RCC 7860 (cell line): ENCODE measurements at places on chromosomes 11 and 22.

GRCh38 chr11:95337972-95338429 lies 107.0 kb upstream of the SESN3 start:
- no peak for DNase-seq

DNA sequence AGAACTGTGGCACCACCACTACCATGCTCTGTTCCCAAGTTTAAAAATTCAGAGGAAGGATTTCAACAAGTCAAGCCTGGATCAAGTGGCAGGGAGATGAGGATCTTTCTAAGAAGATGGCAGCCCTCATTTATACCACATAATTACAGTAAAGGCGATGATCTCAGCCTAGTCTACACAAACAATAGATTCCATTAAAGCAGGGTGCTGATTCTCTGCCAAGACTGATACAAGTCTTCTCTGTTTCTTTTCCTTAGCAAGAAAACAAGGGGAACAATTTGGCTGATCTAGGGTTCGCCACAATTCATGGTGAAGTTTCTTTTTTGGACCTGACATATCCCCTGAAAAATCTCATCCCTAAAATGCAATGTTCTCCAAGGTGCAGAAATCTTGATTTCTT lies 73.9 kb downstream of the PPFIBP2 start:
- DNase-seq, result no peak

DNA sequence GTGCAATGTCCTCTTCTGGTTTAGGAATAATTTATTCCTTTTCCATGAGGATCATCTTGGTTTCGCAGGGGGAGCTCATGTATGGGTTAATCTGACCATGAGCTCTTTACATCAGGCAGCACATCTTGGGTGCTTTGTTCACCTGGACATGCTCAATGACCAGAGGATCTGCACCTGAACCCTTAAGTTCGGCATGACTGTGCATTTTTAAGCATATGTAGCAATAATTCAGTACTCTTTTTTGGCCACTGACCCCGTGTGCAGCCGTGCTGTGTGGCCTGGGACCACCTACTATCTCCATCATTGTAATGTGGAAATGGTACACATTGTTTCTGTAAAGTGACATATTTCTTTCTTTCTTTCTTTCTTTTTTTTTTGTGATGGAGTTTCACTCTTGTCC lies 62.9 kb downstream of the DEPDC5 start:
- no peak for DNase-seq

- no peak for DNase-seq
Observed at GRCh38 chr22:45413368-45414211, at the start of the genes RIBC2 and SMC1B. Gene RIBC2, plus strand, starts transcription at chr22:45413693. Its CDS starts 194 bp downstream, at chr22:45413887. Gene SMC1B, minus strand, starts transcription at chr22:45413599. Its CDS starts 32 bp downstream, at chr22:45413567.

DNA sequence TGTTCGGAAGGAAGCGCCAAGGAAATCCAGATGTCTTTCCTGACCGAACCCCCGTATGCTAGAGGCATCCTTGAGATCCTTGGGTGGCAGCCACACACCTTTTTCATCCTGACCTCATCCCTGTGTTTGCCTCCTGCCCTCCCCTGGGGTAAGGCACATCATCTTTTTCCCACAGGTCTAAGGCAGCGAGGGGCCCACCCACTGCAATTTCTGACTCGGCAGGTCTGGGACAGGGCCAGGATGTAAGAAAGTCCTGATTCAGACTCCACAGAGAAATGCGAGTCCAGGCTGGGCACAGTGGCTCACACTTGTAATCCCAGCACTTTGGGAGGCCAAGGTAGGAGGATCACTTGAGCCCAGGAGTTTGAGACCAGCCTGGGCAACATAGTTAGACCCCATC lies 10.5 kb downstream of the ZMAT5 start:
- DNase-seq, result no peak

DNA sequence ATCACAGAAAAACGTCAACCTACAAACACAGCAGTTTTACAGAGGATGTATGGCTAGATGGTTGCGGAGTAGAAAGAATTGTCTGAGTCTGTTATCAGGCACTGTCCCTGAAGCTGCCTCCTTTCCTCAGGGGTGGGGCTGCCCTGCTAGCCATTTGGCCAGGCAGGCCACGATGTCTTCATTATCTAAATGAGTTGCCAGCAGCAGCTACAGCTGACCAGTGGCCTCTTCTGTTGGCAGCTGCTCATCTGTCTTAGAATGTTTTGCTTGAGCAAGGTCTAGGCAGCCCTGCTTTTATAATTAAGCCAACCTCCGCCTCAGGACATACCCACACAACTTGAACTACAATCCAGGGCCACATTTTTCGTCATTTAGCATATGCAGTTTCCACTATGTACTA lies 17.5 kb downstream of the SLC6A5 start:
- DNase-seq, result no peak

GRCh38 chr11:3341298-3341697 lies 37.6 kb downstream of the ZNF195 start:
- DNase-seq, result no peak

- no peak for DNase-seq
Observed at GRCh38 chr11:59197991-59198390, 14.7 kb downstream of the MPEG1 start.

- no peak for DNase-seq
Observed at GRCh38 chr11:19711911-19712280, 741 bp upstream of the NAV2 start.

GRCh38 chr11:17633279-17633986 lies 85.9 kb upstream of the MYOD1 start:
- DNase-seq, result no peak

DNA sequence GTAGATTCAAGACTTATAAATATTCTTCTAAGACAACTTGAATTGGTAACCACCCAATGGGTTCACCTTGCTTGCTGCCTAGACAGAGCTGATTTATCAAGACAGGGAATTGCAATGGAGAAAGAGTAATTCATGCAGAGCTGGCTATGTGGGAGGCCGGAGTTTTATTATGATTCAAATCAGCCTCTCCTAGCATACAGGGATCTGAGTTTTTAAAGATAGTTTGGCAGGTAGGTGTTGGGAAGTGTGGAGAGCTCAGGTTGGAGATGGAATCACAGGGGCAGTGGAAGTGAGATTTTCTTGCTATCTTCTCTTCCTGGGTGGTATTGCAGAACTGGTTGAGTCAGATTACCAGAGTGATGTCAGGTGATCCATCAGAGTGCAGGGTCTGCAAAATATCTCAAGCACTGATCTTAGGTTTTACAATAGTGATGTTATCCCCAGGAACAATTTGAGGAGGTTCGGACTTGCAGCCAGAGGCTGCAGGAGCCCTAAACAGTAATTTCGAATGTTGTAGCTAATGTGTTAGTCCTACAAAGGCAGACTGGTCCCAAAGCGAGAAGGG lies 1448.6 kb upstream of the RAG2 start:
- no peak for DNase-seq

DNA sequence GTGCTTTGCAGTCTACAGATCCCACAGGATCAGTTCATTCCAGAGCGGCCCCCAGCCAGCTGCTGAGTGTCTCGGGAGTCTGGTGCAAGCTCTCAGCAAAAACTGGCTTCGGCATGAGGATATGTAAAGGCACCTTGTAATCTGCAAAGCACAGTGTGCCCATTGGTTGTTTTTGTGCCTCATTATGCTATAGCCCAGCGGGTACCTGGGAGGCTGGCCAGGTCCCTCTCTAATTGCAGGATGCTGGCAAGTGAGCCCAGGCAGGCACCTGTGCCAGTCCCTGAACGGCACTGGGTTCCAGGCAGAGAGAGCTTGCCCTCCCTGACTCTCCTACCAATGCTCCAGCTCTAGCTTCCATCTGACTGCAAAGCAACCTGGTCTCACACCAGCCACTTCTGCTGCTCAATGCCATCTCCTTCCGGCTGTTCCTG lies 128.7 kb downstream of the DSCAML1 start:
- DNase-seq, result no peak

- peak; percentile 43 for DNase-seq
Observed at GRCh38 chr22:27405672-27406388, 395.7 kb downstream of the MN1 start.

GRCh38 chr11:83545494-83546260 lies 259.5 kb upstream of the CCDC90B start:
- no peak for DNase-seq

GRCh38 chr11:38256436-38256835 lies 1658.4 kb upstream of the RAG2 start:
- no peak for DNase-seq

DNA sequence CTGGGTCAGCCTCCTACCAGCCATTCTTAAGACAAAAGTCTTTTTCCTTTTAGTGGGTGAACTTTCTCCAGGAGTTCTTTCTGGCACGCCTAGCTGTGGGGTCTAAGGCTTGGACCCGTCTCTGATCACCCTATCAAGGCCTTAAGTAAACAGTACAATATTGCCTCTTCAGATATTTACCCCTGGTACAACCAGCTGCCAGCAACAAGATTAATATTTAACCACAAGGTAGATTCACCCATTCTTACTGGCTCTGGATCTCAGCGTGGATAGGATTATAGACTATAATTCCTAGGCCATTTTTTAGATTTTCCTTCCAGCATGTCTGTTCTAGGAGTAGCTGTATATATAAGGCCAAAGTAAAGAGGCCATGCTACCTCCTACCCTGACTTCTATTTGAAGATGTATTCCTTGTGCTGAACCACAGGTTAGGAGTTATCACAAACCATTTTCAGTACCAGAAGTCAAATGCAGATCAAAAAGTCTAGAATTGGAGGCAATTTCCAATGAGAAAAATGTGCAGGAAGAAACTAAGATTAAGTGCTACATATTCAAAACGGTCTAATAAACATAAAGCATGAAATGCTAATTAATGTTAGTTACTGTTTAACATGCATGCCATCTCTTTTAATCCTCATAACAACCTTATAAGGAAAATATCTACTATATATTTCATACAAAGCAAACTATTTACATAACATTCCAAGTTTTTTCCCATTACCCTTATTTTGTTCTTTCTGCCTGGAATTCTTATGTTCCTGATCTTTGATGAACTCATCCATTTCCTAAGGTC lies 110.0 kb upstream of the SYN3 start:
- no peak for DNase-seq

DNA sequence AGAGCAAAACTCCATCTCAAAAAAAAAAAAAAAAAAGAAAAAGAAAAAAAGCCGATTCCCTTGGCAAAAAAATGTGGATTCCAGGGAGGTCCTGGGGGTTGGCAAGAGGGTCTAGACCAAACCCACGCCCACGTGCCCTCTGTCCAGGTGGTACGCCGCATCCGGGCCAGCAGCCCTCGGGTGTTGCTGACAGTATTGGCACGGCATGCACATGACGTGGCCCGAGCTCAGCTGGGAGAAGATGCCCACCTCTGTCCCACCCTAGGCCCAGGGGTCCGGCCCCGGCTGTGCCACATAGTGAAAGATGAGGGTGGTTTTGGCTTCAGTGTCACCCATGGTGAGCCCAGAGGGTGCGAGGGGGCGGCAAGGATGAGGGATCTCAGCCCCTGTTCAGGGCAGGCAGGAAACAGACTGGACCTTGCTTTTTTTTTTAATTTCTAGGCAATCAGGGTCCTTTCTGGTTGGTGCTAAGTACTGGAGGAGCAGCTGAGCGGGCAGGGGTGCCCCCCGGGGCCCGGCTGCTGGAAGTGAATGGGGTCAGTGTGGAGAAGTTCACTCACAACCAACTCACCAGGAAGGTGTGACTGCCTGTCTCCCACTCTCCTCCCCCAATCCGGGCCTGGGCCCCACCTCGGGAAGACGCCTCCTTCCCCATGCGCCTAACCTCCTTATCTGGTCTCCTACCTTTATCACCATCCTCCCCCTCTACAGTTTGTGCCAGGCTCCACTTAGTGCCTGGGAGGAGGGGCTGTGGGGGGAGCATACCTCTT lies 2.0 kb downstream of the NHERF4 start:
- no peak for DNase-seq

GRCh38 chr11:34299284-34299972 lies 58.4 kb downstream of the ABTB2 start:
- no peak for DNase-seq

DNA sequence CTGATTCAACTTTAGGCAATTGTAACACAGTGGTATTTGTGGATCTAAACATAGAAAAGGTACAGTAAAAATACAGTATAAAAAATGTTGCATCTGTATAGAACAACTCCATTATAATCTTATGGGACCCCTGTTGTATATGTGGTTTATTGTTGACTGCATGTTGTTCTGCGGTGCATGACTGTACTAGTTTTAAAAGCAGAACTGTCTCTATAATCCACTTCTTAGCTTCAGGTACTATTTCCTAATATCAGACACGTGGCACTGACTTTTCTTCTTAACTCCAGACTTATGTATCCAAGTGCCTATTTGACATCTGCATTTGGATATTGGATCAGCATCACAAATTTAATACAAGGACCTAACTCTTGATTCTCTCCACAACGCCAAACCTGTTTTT lies 41.1 kb downstream of the PACS1 start:
- no peak for DNase-seq

GRCh38 chr11:77211594-77212251 lies 83.7 kb downstream of the MYO7A start:
- no peak for DNase-seq

DNA sequence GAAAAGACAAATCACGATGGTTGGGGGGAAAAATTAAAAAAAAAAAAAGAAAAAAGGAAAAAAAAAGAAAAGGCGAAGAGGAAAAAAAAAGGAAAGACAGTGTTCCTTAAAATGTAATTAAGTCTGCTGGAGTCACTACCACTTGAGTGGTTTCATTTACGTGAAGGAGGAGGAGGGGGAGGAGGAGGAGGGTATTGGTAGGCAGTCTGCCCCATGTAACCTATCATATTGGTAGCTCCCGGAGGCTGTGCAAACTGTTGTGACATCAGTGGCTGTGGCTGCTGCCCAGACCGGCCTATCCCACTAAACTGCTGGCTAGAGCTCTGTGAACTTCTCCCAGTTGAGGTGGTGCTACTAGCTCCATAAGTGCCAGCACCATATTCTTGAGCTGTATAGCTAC lies 17.9 kb downstream of the KDELR3 start:
- DNase-seq, result no peak

DNA sequence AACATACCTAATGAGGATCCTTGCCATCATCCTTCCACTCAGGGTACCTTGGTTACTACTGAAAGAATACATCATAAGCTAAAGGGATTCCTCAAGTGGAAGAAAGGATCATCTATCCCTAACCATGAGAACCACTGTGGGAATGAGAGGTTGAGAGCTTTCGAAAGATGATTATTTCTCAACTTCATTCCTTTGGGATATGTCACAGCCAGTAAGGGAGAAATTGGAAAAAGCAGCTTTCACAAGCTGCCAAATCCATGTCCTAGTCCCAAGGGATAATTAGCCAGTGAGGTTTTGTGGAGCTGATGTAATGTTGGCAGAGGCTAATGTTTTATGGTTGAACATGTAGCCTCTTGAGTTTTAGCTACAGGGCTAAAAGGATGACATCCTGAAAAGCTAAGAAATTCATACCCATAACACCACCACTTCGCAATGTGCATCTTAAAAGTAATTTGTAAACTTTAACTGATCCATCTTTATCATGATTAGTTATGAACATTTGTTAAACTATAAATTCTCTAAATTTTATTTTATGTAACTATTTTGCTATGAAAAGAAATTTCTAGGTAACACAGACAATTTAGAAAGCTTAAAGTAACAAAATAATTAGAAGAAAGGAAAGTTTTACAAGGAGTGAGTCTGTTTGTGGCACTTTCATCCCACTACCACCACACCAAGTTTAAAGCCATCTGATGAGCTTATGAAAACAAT lies 123.9 kb downstream of the MRTFA start:
- DNase-seq, result peak; percentile 95

GRCh38 chr11:71062199-71062598 lies 190.2 kb downstream of the SHANK2 start:
- no peak for DNase-seq
